ENCODE measurements at places on chromosomes 2 and 18.

DNA sequence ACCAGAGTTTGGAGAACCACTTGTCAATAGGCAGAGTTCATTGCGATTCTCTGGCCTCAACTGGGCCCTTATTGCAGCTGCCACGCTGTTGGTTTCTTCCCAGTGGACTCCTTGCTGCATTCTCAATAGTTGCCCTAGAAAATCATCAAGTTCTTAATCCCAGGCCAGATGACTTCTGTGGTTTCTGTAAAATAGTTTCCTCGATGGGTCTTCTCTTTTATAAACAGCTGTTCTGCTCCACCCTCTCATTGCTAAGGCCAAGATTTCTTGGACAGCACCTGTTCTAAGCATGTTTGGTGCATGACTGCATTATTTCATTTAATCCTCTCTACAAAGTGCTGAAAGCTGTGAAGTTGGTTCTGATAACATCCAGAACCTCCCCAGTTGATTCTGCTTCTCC is 131.0 kb downstream of the BCL2L11 start:
- no peak for DNase-seq

DNA sequence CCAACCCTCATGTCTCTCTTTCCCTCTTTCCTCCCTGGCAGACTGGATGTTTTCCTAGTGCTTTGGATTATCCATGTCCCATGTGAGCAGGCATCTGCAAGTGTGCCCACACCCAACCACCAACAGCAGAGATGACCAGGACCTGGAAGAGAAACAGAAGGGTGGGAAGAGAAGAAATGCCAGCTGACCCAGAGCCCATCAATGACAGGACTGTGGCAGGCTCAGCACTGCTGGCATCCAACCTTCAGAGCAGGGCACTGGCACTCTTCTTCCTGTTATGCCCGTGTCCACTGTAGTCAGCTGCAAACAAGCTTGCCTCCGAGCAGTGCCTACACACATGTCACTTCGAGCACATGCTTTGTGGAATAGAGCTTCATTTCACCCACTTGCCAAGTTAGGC is 121.1 kb downstream of the TANC1 start:
- no peak for DNase-seq

DNA sequence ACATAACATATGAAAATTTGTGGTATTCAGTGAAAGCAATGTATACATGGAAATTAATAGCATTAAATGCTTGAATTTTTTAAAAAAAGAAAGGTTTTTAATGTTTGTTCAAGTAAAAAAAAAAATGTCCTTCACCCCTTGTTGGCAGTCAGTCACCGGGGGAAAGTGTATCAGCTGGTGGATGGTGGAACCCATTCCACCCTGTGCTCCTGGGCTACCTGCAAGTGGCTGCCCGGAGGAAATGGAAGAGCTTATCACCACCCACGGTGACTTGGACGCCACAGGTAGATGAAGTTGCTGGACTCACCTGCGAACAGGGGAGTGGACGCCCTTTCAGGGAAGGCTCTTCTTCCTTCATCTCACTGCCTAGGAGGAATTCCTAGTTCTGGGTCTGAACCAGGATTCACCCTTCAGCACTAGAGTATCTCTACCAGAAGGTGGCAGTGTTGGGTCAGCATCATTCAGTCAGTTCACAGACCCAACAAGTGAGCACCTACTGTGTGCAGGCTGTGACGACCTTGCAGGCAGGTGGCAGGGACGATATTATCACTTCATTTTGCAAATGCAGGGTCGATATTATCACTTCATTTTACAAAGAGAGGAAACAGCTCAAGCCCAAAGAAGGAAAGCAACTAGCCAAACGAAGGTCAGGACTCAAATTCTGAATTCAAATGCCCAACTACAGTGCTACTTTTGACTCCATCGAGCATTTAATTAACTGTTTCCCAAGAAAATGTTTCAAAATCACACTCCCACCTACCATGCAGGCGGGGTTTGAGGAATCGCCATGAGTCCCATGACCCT is 35.8 kb downstream of the CIB4 start:
- peak; percentile 12 for DNase-seq

- DNase-seq = no peak
Measured at GRCh38 chr2:209933499-209934483, 68.6 kb upstream of the RPE start.

DNA sequence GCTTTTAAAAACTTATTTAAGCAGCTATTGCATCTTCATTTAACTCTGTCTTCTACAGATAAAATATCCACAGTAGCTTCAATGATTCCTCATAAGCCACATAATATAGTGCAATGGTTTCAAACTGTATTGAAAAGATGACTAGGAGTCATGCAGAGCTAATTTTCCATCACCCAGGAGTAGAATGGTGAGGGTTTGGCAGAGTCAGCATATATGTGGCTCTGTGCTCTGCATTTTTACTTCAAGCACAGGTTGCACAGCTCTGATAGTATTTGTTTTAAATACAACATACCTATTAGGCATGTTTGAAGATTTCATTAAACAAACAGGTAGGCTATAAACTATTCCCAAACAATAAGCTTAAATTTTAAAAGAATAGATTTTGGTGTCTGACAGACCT is 731.9 kb upstream of the VRK2 start:
- no peak for DNase-seq

- no peak for DNase-seq
Measured at GRCh38 chr2:45171136-45171501, 161.9 kb upstream of the SIX2 start.

GRCh38 chr2:84919885-84920580 is 14.6 kb downstream of the TMSB10 start:
- DNase-seq = no peak

GRCh38 chr2:40666398-40666797 is 214.5 kb upstream of the SLC8A1 start:
- DNase-seq = no peak

- no peak for DNase-seq
Measured at GRCh38 chr18:48898521-48898920, 52.2 kb downstream of the SMAD7 start.

GRCh38 chr2:105790461-105791149 is 45.9 kb downstream of the NCK2 start:
- DNase-seq = no peak

All from GM12864 (cell line).